ENCODE measurements at places on chromosomes 7 and 10.

- DNase-seq: peak; percentile 31
Observed at GRCh38 chr7:105003275-105003674, 10.7 kb upstream of the KMT2E start.

DNA sequence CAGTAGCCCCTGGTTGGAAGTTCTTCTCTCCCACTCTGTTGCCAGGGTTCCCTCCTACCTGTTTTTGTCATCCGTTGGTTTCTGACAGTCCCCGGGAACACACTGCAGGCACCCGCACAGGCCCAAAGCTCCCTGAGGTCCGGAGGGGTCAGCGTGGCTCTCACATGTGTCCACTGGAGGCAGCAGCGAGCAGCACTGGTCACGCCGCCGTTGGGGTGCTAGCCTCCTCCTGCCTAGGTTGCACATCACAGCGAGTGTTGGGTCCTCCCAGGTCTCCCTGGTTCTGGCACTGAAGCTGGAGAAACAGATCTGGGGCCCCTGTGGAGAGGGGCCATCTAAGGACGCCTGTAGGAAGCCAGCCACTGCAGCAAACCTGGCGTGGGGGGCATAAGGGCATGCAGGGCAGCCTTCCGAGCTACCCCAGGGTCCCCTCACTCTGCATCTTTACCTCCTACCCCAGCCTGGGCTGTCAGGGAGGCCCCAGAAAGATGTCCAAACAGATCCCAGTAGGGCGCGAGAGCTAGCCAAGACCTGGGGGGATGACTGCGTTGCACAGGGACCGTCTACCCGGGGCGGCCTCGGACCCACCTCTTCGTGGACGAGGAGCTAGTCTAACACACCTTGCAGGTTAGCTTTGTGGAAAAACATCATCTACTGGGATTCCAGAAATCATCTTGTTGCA, 28.9 kb downstream of the LRRC27 start:
- DNase-seq: peak; percentile 34

DNA sequence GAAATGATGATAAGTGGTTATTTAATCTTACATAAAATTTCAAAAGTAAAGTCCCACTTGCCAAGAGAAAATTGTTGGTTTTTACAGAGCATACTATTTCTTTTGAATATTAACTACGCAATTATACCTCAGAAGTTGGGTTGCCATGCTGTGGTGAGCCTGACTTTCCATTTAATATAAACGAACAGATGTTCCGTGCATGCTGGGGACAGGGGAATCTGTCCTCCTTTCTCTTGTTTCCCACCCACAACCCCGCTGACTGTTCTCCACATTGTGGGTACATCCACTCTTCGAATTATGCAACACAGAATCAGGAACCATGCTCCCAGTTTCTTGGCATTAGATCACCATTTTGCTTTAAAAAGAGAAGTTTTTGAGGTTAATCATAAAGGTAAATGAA, 29.2 kb upstream of the RTKN2 start:
- DNase-seq: no peak

DNA sequence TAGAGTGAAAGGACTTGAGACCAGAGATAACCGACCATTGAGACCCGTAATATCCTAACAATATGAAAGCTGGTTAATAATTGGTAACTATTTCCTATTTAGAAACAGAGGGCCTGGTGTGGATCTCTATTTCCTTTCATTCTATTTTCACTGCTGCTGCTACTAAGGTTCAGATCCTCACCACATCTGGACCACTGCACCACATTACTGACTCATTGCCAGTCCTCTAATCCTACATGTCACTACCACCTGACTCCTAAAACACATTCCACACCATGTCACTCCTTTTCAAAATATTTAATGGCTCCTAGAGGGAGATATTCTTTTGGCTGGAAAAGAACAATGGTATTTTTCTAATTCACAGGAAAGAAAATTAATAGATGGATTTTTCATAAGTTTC, 6.4 kb downstream of the USP54 start:
- DNase-seq: no peak

- DNase-seq: no peak
Observed at GRCh38 chr7:136102881-136103280, 125.7 kb upstream of the MTPN start.

GRCh38 chr10:67225226-67225625, 299.4 kb downstream of the LRRTM3 start:
- no peak for DNase-seq

DNA sequence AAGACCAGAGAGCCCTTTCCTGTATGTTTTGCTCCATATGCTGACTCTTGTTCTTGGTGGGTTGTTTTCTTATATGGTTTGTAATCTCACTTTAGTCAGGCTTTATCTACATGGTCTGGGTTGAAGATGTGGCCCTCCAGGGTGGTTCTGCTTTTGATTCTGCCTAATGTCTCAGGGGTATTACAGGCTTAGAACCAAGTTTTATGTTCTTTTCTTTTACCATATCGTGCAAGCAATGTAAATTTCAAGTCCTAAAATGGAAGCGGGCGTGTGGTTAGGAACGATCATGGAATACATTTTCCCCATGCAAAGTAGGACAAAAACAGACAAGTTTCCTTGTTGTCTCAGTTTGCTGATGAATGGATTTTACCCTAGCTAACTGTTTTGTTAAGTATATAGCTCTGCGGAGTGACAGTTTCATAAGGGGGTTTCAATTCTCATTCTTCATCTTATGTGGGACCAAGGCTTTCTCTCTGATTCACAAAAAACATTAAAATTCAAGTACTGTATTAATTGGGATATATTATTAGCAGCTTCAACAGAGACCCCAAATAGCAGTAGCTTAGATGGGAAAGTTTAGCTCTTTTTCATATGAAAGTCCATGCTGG, 58.7 kb downstream of the MTURN start:
- no peak for DNase-seq

DNA sequence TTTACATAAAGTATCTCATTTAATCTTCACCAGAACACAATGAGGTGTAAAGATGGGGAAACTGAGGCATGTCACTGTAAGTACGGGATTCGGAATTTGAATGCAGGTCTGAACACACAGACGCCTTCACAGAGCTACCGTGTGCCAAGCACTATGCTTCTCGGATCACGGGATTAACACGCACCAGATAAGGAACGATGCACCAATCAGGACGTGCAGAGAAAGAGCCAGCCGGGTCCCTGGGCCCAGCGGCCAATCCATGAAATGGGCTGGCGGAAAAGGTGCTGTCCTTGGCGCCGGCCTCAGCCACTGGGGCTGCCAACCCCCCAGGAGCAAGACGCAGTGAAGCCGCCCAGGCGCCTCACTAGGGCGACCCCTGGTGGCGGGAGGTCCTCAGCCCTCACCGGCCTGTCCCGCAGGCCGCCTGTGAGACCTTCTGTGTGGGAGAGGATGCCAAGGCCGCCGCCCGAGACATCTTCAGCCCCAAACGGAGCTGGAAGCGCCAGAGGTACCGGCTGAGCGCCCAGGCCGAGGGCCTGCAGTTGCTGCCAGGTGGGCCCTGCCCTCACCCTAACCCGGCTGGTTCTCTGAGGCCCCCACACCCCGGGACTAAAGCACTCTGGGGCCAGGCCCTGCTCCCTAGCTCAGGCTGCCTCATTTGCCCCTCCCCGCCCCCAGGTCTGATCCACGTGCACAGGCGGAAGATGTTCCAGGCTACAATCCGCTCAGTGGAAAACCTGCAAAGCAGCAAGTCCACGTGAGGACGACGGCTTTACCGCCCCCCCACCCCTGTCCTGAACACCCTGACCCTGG, 15.6 kb downstream of the ATG9B start:
- DNase-seq: peak; percentile 67

GRCh38 chr10:73647875-73648651, 6.8 kb upstream of the MYOZ1 start:
- no peak for DNase-seq

GRCh38 chr7:151146761-151147160, 20.7 kb downstream of the GBX1 start:
- DNase-seq: no peak

DNA sequence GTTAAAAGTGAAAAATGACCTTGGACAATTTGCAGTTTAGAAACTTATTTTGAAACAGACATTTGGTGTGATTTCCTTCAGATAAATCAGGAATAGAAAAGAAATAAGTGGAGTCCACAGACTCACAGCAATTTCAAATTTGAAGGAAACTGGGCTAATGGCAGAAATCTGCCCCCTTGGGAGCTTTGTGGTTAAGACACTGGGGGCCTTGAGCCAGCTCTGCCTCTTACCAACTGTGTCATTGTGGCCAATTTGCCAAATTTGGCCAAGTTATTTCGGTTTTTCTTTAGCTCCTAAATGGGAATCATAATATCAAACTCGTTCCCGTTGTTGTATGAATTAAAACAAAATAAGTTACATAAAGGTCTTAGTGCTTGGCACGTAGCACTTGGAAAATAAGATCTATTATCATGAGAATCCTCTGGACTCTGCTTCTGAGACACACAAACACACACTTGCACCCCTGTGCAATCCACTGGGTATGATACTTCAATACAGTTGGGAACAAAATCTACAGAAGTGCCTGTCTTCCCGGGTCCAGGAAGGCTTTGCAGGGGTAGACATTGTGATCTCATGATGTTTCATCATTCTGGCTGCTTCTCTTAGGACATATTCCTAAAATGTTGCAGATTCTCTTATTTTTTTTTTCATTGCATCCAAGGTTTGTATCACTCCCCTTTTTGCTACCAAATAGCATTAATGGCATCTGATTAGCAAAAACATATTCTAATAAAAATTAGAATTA, 4.9 kb downstream of the ARMC3 start:
- DNase-seq: no peak

- no peak for DNase-seq
Observed at GRCh38 chr7:88117325-88117724, 102.5 kb downstream of the SRI start.

- DNase-seq: no peak
Observed at GRCh38 chr7:16207321-16207720, 214.0 kb downstream of the CRPPA start.

- DNase-seq: no peak
Observed at GRCh38 chr10:49080071-49080470, 35.3 kb downstream of the VSTM4 start.

DNA sequence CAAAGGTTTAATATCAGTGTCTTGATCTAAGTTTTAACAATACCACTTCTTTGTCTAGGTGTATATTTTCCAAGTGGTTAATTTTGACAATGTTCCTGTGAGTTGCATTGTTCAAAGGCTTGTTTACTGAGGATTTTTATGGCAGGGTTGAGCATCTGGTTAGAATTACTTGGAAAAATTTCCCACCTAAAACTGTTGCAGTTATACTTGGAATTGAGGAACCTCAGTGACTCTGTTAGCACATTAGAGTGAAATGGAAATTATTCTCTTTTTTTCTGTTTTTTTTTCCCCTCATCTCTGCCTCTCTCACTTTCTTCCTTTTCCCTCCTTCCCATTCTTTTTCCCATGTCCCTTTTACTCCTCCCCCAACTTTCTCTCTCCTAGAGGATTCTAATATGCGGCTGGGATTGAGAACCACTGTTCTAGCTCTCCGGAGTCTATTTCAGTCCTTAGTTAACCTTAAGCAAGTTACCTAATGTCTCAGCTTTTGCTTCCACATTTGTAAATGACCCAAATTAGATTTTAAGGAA, 107.0 kb downstream of the PODXL start:
- no peak for DNase-seq

- no peak for DNase-seq
Observed at GRCh38 chr10:49564461-49565009, 25.6 kb upstream of the ERCC6 start.

- no peak for DNase-seq
Observed at GRCh38 chr10:79133416-79133815, 64.7 kb downstream of the ZMIZ1 start.

DNA sequence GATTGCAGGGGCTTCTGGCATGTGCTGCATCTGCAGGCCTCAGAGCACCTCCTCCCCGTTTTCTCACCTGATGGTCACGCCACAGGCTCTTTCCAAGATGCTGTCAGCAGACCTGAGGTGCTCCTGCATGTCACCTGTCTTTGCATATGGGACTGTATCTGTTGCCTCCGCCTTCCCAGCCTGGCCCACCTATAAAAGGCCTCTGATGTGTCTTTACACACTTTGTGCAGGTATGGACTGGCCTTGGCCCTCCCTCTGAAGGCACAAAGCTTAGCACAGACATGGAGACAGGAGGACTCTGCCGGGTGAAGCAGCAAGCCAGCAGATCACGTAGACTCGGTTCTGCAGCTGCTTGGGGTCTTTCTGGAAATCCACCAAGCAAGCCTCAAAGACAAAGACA, 220.9 kb upstream of the PPP2R2D start:
- no peak for DNase-seq

DNA sequence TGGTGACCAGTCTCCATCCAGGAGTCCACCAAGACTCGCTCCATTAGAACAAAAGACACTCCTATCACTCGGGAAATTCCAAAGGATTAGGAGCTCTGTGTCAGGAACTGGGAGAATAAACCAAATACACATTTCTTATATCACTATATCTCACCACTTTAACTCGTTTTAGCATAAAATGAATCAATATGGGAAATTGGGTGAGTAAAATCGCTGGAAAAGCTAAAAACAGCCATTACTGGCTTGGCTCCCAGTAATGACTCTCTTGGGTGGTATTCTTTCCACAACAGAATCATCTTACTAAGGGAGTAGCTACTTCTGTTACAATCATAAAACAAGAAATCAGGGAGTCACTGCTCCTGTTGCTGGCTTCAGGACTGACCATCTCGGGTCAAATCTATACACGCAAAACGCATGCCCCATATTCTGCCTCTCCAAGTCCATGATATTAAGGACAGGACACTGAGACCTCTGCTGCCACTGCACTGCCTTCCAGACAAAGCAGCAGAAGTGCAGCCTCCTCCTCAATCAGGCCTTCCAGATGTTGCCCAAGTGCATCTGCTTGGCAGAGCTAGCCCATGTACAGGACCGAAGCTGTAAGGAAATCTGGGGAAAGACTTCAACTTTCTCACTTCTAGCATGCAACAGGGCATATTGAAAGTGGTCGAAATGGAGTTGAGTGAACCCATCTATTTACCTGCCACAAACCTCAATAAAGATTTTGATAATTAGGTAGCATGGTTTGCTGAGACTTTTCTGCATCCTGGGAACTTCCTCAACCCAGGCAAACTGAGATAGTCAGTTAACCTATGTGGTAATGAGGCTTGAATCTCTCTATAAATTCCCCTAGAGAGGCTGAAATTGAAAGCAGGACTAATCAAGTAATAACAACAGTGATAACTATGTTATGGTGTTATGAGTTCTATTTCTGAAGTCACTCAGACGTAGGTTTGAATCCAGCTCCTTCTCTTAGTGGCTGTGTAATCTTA, 14.4 kb upstream of the PANK1 start:
- DNase-seq: no peak

DNA sequence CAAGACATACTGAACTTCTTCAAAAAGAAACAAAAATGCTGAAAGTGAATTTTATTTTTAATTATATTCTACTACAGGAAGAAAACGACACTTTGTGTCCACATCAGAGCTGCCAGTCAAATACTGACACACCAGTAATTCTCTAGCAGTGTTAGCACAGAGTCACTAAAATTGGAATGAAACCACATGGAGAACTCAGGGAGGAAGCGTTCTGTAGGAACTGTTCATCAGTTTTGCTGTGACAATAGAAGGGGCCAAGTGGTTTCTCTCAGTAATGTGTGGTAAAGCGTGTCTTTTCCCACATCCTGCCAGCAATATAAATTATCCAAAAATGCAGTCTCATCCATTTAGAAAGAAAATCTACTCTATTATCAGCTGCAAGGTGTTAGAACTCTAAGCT, 683.3 kb downstream of the GRM8 start:
- no peak for DNase-seq

Data from stimulated activated CD4-positive, alpha-beta T cell treated with anti-CD3 and anti-CD28 coated beads, Interleukin-1b, Interleukin-23, amount 100 ng/mL, for 4 hours (primary cell).